Pulmonary artery endothelial cell (primary cell): ENCODE measurements at places on chromosomes 5 and 9. TPM values are rescaled to one million over a fixed set of nuclear protein-coding genes. Genes with fewer than 3 reads are reported as not detected.

Gene FOXI1
- total RNA-seq, result not detected in 2 replicates

Gene SPINK1
- not detected in 2 replicates for total RNA-seq

Gene GAS1
- total RNA-seq, result 0.13 and 0.18 TPM in 2 replicates

Gene GABRB2
- not detected in 2 replicates for total RNA-seq

Gene ZBTB6
- 11.7 and 13.5 TPM in 2 replicates for total RNA-seq

Gene TRIM36
- total RNA-seq, result 0.26 and 0.74 TPM in 2 replicates

Gene CD72
- total RNA-seq, result 0.07 TPM in 1 of 2 replicates, not detected in the other

Gene ADAM19
- total RNA-seq, result 8.9 and 33.2 TPM in 2 replicates

Gene PCDHB13
- total RNA-seq, result 0.33 and 0.99 TPM in 2 replicates

Gene PDZD2
- 0.74 and 1.6 TPM in 2 replicates for total RNA-seq

Gene FLT4
- total RNA-seq, result 1.5 and 3.2 TPM in 2 replicates

Gene PCDHGB5
- total RNA-seq, result 8.7 and 12.3 TPM in 2 replicates
